ENCODE measurements at places on chromosomes 1 and 21.
A peak's percentile ranks its signal among the peaks of the same experiment; 100 is the strongest.

DNA sequence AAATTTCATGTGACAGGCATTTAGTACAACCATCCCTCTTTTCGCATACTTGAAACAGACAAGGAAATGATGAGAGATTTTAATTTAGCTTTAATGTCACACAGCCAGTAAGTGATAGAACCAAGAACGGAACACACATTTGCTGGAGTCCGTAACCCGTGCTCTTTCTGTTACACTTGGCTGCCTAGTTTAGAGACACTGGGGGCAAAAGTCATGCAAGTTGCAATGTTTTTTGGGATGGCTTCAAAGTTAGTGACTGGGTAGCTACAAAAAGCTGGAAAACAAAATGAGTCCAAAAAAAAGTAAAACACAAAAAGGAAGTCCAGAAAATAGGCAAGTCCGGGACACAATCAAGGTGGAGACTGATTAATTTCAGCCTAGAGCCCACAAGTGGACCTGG is 5.9 kb downstream of the NID1 start:
- DNase-seq: no peak

DNA sequence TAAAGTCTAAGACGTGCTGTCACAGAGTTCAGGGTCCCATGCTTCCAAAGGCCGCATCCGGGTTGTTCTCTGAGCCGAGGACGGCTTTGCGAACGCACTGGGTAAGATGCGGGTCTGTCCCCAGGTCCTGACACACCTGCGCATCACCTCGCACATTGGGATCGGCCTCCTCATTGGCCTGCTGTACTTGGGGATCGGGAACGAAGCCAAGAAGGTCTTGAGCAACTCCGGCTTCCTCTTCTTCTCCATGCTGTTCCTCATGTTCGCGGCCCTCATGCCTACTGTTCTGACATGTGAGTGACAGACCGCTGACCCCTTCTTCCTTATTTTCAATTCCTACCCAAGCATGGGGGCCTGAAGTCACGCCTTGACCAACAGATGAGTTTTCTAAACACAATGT is 25.3 kb downstream of the TFF3 start:
- no peak for DNase-seq

DNA sequence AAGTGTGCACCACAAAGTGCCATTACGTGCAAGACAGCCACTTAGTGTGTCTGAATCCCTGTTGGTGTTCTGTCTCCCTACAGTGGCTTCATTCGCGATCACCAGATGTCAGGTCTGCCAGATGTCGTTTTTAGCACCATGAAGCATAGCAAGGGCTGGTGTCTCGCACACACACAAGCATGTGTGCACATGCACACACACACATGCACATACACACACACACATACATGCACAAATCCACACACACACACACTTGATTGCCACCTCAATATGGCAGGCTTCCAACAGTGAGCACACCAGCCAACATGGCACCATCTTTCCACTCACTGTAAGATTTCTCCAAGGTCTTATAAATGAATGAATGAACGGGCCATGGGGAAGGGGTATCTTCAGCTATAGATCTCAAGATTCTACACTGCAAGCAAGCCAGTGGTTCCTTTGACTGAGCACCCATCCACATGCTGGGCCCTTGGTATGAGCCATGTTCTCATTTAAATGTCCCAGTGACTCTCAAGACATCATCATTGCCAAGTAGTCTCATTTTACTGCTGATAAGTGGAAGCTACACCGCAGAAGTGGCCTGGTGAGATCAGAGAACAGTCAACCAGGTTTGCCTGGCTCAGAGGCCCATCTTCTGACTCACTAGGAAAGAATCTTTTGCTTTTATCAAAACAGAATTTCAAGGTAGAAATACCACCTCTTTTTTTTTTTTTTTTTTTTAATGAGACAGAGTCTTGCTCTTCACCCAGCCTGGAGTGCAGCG is 84.9 kb downstream of the SIM2 start:
- no peak for DNase-seq

DNA sequence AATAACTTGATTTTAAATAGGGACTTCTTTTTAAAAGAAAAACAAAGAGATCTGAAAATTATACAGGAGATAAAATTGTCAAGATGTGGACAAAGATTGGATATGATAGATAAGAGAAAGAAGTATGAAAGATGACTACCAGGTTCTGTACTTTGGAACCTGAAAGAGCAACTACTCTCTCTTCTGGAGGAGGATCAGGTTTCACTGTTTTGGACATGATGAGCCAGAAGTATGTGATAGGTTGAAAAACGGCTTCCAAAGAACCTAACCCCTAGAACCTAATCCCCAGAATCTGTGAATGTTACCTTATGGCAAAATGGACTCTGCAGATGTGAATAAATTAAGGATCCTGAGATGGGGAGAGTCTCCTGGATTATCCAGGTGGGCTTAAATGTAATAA is 26.2 kb downstream of the RSBN1 start:
- no peak for DNase-seq

DNA sequence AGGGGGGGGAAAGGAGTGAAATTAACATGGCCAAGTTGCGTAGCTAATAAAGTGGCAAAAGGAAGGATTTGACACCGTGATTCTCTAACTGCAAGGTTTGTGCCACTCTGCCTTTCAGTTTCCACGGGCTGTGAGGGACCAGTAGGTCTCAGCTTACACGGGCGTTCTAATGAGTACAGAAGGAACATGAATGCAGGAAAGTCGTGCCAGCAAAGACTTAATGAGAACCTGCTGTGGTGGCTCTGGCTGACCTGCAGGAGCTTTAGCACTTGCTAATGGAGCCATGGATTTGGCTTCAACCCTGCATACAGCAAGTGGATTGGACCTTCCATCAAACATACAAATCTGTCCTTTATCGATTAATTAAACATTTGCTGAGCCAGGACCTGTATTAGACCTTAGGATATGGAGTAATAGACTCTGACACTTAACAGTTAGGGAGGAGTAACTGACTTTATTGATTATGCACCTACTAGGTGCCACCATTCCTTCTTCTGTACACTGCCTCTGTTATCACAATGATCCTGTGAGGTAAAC is 15.1 kb upstream of the PITHD1 start:
- no peak for DNase-seq

DNA sequence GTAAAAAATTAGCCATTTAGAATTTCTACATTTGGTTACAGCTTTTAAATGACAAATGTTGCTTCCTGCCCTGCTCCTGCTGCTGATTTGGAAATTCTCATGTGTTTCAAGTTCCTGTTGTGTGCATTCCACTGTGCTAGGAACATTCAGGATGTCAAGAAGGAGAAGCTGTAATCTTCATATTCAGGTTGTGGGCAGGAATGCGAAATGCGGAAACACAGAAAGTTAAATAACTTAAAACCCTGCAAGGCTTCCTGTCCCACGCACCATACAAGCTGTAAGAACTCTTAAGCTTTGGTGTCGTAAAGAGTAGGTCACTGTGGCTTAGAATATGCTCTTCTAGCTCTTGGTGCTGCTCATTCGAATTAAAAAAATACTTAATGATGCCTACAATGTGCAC is 52.6 kb downstream of the S100B start:
- DNase-seq: peak; percentile 7

DNA sequence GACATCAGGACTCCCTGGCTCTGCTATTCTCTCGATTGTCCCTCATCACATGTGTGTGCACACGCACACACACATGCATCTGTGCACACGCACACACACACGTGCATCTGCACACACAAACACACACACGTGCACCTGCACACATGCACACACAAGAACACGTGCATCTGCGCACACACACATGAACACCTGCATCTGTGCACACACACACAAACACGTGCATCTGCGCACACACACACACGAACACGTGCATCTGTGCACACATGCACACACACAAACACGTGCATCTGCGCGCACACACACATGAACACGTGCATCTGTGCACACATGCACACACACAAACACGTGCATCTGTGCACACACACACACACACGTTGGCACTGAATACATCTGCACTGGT is 14.7 kb downstream of the S100A7A start:
- no peak for DNase-seq

GRCh38 chr1:29958271-29958670 is 721.9 kb downstream of the PTPRU start:
- DNase-seq: no peak

- no peak for DNase-seq
Observed at GRCh38 chr1:31400393-31400792, 12.6 kb upstream of the SERINC2 start.

GRCh38 chr1:204368996-204369726 is 9.4 kb upstream of the PLEKHA6 start:
- peak; percentile 61 for DNase-seq

GRCh38 chr1:29802181-29803068 is 566.1 kb downstream of the PTPRU start:
- DNase-seq: no peak

DNA sequence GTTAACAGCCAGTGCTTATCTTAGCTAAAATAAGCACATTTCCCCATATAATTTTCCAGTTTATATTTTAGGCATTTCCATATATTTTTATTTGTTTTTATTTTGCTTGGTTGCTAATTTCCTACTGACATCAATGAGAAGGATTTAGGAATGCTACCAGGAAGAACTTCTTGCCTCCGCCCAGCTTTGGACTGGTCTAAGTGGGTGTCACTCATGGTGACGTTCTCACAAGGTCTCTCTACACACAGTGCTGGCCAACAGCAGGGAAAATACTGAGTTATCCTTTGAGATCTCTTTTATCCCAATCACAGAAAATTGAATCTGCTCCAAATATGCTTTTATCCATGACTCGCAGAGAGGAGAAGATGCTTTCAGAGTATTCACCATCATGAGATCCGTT is 13.2 kb downstream of the MX1 start:
- DNase-seq: no peak

- DNase-seq: no peak
Observed at GRCh38 chr1:17831597-17831996, 76.5 kb downstream of the ACTL8 start.

- no peak for DNase-seq
Observed at GRCh38 chr21:44800971-44801467, 601 bp downstream of the UBE2G2 start.

DNA sequence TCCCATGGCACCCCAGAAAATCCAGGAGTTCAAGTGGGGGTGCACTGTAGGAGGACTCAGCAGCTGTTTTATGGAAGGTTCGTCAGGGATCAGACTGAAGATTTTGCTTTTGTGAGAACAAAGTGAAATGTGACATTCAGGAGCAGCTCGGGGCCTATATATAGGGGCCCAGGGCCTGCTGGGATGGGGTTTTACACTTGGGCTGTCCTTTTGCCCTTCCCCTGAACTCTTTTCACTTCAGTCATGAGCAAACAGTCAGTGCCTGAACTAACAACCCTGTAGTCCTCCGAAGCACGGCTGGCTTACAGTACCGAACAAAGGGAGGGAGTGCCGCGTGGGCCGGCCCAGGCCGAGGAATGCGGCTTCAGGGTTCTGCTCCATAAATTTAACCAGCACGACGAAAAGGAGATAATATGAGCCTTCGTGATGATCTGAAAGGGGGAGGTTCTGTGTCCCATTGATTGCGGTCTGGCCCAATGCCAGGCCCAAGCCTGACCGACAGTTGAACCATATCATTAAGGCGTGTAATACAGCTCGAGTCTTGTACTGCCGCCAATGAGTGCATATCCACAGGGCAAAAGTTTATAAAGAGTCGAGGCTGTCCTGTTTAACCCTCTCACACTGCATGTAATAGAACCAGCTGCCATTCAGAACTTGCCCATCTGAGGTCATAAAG is 139.9 kb downstream of the DHRS3 start:
- DNase-seq: no peak

DNA sequence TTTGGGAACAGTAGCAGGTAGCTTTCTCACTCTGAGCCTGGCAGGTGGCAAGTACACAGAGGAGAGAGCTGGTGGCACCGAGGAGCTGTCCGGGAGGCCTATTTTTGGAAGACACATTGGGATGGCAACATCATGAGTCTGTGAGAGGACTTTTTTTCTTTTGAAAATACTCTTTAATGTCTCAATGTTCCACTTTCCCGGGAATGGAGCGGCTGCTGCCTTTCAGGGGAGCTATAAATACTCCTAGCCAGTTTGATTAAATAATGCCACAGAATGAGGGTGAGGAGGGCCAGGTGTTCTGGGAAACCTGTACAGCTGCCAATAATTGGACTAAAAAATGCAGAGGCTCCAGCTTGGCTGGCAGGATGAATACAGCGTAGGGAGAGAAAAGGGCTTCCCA is 93.3 kb upstream of the COG2 start:
- no peak for DNase-seq

Measured in hippocampal formation (tissue), 2 donors.